ENCODE measurements at places on chromosomes 3 and 15. TPM values are rescaled to one million over a fixed set of nuclear protein-coding genes. Genes with fewer than 3 reads are reported as not detected.
A peak's percentile ranks its signal among the peaks of the same experiment; 100 is the strongest.

DNA sequence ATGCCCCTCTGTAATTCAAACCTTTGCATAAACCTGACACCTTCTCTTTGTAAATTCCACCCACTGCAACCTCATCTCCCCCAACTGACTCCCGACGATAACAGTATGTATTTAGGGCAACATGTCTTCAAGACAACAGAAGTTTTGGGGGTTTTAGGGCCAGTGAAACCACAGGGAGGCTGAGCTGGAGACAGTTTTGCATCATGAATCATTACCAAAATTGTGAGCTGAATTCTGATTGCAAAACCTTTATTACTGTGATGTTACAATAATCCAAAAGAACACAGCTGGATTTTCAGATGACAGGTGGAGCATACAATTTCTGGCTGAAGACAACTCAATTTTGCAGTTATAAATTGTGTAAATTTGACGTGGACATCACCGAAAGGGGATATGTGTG, 281.3 kb upstream of the TTC14 start:
- no peak for DNase-seq

DNA sequence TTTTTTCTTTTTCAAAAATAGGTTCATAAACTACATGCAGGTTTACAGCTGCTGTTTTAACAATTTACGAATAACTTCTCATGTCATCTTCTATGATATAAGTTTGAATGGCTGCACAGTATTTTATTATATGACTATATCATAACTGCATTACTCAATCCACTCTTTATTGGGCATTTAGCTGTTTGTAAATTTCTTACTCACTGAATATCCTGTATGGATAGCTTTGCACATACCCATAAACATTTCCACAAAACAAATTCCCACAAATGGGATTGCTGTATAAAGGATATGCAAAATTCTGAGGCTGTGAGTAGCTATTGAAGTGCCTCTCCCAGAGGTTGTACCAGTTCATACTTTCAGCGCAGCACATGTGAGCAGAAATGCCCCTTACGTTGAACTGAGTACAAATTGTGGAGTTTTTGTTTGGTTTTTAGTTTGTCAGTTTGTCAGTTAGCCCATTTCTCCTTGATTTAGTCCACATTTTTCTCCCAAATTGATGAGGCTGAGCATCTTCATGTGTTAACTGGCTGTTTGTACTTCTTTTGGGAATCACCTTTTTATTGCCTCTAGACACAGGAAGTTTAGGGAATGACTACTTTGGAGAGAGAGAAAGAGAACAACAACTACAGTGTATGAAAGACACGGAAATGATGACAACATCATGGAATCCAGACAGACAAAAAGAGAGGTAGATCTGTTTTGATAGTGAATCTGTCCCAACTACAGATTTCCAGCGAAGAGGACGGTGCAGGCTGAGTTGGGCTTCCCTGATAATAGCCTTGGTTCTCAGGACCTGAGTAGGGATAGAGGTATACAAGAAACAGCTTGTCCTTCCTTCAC, 24.8 kb downstream of the TTC23 start:
- no peak for DNase-seq

Gene GAP43
- total RNA-seq, result 0.16 TPM

DNA sequence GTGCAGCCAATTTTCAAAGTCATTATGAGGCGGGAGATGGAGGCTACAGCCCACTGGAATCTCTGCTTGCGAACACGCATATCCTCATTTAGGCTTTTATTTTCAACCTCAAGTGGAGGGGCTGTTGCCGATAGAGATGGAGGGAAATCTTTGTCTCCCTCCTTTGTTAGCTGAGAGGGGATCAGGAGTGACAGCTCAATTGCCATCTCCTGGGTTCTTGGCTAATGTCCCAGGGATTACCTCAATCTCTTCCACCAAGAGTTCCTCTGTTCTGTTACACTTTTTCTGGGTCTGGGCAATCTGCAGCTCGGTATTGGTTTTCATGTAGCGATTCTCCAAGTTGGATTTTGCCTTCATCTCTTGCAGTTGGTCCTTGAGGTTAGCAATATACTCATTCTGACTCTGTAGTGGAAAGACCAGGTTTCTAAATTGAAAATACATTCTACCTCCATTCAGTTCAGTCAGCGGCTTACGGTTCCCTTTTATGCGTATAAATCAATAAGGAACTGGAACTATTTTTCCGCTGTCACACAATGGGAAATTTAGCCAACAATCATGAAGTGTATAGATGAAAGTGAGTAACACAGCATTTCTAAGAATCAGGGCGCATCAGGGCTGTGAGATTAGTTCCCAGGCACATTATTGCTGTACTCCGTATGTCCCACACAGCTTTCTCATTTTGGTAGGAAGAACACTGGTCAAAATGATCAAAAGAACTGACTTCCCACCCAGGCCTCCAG, 36.2 kb upstream of the RPL35A start:
- DNase-seq, result no peak

Gene HCN4
- not detected for total RNA-seq

DNA sequence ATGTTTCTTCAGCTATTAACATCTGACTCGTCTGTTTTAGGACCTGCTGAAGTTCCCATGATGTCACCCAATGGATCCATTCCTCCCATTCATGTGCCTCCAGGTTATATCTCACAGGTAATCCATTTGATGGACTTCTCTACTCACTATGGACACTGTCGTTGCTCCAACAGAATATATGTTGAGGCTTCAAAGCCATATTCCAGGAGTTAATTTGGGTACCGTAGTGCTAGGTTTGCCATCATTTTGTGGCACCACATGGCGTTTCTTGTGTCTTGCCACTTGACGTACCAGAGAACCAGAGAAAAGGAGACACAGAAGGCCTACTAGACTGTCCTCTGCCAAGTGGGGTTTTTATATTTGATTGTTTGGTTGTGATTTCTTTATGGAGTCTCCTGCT, 187.5 kb downstream of the FNDC3B start:
- DNase-seq, result no peak

GRCh38 chr3:140424211-140424610, 253.7 kb upstream of the TRIM42 start:
- no peak for DNase-seq

DNA sequence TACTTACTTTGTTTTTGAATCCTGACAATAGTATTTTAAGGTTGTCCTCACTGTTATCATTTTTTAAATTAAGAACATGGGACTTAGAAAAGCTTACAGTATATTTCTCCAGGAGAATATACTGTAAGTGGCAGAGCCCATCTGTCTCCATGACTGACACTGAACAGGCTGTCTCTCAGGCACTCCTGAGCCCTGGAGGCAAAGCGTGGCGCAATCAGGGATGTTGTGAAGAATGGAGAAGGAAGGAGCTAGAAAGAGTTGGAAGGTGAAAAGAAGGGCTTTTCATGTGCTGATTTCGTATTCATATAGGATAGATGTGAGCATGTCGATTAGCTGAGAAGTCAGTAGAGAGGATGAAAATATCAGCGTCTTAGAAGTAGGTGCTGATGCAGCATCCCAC, 41.5 kb downstream of the FGF12 start:
- DNase-seq, result no peak

DNA sequence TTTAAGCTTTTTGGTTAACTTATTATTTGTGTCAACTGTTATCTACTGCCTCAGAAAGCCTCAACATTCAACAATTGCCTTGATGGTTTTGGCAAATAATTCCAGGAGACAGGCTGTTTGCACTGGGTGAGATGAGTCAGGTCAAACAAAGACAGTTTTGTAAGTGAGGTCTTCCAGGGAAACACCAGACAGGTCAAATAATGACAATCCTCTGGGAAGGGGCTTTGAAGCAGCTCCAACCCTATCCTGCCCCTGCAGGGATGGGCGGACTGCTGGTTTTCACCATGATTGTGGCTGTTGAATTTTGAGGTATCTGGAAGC, 79.4 kb upstream of the PRR23E start:
- no peak for DNase-seq

GRCh38 chr3:152444029-152444641, 175.4 kb downstream of the MBNL1 start:
- DNase-seq, result peak; percentile 71

- DNase-seq, result no peak
Observed at GRCh38 chr3:61739640-61740039, 178.3 kb downstream of the PTPRG start.

DNA sequence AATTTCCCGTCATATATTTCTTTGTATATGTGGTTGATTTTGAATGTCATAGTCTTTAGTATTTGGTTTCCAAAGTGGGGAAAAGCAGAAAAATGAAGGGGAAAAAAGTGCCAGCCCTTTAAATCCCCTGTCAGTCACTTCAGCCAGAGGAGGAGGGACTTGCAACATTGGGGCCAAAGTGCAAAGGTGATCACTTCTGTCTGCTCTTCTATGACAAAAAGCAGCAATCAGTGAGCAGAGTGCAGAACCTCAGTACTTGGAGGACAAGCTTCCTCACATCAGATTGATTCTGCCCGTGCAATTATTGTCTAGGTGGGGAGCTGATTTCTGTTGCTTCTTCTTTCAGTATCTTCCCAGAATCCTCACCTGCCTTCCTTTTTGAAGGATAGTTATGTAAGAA, 60.0 kb downstream of the STT3B start:
- no peak for DNase-seq

DNA sequence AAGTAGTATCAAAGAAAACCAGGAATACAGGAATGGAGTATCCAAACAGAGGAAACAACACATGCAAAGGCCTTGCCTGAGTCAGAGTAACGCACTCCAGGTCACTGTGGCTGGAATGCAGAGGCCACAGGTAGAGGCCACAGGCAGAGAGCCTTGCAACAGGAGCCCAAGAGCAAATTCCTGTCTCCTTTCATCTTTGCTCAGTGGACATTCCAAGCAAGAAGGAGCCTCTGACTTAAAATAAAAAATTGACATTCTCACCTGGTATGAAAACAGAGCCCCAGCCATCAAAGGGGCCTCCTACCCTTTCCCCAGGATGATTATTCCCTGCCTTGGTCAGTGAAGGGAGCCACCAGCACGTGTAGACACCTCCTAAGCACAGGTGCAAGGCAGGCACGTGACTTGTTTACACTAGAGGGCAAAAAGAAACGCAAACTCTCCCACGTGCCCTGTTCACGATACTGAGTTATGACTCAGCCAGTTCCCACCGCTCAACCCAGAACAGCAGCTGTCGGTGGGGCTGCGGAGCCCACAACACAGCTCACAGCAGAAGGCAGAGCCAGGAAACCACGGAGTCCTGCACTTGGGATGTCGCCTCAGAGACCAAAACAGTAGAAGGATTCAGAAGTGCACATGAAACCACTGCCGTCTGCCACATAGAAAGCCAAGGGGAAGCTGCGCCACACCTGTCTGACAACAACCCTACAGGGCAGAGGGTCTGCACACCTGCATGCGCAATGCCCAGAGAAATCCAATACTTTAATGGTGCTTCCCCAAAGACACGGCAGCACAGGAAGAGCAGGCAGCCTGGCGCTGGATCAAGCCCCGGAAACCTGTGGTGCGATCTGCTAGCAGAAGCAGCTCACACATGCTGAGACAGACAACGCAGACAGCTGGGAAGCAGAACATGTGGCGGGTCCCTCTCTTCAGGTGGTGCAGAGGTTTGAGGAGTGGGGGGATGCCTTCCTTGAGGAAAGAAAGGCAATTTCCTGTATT, 52.1 kb downstream of the ITGB5 start:
- DNase-seq, result peak; percentile 99

Gene ITIH4
- 5.4 TPM for total RNA-seq

- no peak for DNase-seq
Observed at GRCh38 chr15:98737721-98738120, 89.4 kb downstream of the IGF1R start.

- DNase-seq, result peak; percentile 28
Observed at GRCh38 chr15:72491768-72492167, 17.6 kb downstream of the ARIH1 start.

Gene TMEM266
- not detected for total RNA-seq

Gene AP3B2
- not detected for total RNA-seq

DNA sequence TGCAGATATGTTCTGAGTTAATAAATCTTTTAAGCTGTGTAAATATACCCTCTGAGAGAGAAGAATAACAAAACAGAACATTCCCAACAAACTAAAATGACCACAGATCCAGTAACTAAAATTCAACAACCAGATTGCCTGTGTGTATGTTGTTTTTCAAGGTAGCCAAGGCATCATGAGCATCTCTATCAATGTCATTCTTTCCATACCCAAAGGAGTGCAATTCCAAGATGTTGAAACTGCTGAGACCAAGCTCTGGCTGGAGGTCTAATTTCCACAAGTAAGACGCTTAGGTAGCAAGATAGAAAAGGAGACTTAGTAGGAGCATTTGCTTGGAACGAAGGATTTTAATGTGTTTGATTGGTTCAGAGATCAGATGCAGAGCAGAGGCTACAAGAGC, 276.3 kb downstream of the RBMS3 start:
- no peak for DNase-seq

Gene USP19
- 66.1 TPM for total RNA-seq

Gene TMC3
- total RNA-seq, result not detected

Gene CHRNA7
- total RNA-seq, result 0.16 TPM

- no peak for DNase-seq
Observed at GRCh38 chr15:41079717-41080116, 36.4 kb downstream of the INO80 start.

Gene CELSR3
- total RNA-seq, result 3.2 TPM

DNA sequence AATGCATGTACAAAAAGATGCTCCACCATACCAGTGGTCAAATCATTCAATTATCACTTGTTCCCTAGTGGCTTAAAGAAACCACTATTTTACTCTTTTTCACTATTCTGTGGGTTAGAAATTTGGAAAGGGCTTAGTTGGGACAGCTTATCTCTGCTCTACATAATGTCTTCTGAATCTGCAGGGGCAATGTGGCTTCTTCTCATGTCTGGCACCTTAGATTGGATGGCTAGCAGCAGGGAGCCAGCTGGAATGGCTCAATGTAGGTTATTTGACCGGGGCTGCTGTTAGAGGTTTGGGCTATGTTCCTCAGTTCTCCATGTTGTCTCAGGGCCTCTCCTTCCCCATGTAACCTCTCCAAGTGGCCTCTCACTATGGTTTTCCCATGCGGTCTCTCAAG, 57.5 kb upstream of the EPHB1 start:
- no peak for DNase-seq

Gene BFSP2
- not detected for total RNA-seq

- DNase-seq, result no peak
Observed at GRCh38 chr3:16704941-16705340, 99.7 kb upstream of the DAZL start.

- no peak for DNase-seq
Observed at GRCh38 chr3:174419216-174419615, 439.9 kb upstream of the NAALADL2 start.

- no peak for DNase-seq
Observed at GRCh38 chr15:38708672-38709180, 144.1 kb upstream of the RASGRP1 start.

Gene RBP2
- total RNA-seq, result 0.78 TPM

DNA sequence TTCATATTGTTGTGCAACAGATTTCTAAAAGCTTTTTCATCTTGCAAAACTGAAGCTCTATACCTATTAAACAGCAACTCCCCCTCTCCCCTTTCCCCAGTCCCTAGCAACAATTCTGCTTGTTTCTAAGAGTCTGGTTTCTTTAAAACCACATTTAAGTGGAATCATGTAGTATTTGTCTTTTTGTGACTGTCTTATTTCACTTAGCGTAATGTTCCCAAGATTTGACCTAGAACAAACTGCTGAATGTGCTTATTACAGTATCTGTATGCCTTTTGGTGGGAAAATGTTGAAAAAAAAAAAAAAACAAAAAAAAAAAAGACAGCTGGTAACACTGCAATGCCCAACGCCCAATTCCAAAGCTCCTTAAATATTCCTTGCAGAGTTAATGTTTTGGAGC, 19.5 kb upstream of the SPESP1 start:
- DNase-seq, result no peak

GRCh38 chr3:192246847-192247559, 480.3 kb downstream of the FGF12 start:
- no peak for DNase-seq

Data from myocyte (in vitro differentiated cells).